NCI-H2029 treated with DMSO at 0.1 percent for 48 hours (cell line): ENCODE measurements at places on chromosomes 7 and 10.

- no peak for DNase-seq
Observed at GRCh38 chr10:58930500-58930899, 245.9 kb upstream of the PHYHIPL start.

DNA sequence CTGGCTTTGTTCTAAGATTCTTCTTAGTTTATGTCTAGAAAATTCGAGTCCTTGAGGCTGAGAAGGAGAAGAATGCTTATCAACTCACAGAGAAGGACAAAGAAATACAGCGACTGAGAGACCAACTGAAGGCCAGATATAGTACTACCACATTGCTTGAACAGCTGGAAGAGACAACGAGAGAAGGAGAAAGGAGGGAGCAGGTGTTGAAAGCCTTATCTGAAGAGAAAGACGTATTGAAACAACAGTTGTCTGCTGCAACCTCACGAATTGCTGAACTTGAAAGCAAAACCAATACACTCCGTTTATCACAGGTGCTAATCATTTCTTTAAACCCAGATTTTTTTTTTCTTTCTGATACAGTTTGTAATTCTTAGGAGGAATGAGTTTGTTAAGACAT lies 6.7 kb downstream of the CEP55 start:
- DNase-seq: no peak

DNA sequence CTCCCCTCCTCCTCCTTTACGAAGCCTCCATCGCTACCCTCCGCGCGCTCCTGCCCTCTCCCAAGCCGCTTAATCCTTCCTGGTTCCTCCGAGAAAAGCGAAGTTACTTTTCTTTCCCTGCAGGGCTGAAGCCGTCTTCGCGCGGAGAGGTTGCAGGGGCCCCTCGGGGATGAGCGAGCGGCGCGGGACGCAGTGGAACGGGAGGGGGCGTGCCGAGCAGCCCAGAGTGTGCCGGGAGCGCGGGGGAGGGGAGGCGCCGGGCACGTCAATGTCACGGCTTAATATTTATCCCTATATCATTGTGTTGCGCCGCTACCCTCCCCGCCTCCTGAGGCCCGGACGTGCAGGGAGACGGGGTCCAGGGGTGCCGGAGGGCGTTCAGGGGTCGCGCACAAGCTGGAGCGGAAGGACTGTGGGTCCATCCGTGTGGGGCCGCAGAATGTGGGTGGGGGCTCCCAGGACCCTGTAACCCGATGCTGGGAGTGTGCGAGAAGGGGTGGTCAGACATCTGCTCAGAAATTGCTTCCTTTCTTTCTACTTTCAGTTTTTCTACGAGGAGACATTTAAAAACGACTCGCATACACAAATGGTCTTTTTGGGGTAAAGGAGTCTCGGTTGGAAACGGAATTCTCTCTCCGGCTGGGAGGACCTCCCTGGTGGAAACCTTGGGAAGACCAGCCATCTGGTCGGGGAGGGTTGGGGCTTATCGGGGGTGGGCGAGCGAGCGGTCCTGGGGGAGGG lies 2.4 kb downstream of the CDK6 start:
- DNase-seq: no peak

DNA sequence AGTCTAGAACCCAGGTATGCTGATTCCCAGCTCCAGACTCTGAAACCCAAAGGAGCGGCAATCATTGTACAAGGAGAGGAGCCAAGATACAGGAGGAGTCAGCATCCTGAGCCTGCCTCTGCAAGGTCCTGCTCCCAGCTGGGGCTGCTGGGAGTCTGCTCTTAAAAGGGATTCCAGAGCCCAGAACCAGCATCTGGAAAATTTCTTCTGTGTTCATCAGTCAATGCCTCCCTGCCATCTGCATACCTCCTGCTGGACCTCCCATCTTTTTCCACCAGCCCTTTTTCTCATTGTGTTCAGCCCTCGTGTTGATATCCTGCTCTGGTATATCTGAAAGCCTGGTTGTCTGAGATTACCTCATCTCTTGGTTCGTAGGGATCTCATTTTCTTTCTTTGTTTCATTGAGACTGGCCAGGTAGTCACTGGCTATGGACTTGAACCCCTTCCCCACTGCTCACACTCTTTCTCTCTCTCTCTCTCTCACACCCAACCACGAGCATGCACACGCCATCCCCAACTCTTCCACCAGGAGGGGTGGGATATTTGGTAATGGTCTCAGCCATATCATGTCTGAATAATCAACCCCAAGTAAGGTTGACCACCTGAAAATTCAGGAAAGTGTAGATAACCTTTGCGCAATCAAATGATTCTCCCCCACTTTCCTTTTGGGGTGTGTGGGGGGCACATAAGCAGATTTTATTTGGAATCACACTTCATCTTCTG lies 608.8 kb downstream of the LRMDA start:
- DNase-seq: no peak

GRCh38 chr10:93818086-93818485 lies 60.4 kb downstream of the LGI1 start:
- DNase-seq: no peak

GRCh38 chr7:29270594-29271318 lies 76.2 kb downstream of the CHN2 start:
- DNase-seq: no peak

- no peak for DNase-seq
Observed at GRCh38 chr7:156305351-156305750, 335.2 kb upstream of the RNF32 start.

DNA sequence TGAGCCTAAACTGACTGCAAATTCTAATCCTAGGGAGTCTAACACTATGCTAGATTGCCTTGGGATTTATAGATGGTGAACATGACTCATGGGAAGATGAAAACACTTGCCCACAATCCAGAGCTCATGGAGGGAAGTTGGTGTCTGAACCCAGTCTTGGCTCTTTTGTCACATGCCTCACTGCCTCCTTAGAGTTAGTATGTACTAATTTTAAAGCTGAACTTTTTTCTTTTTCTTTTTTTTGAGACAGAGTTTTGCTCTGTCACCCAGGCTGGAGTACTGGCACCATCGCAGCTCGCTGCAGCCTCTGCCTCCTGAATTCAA lies 14.4 kb downstream of the MRPL32 start:
- no peak for DNase-seq

GRCh38 chr7:122311734-122312450 lies 7.3 kb upstream of the FEZF1 start:
- no peak for DNase-seq

- DNase-seq: no peak
Observed at GRCh38 chr7:101853684-101854083, 36.3 kb downstream of the CUX1 start.

GRCh38 chr7:11252705-11253272 lies 279.1 kb downstream of the PHF14 start:
- no peak for DNase-seq

DNA sequence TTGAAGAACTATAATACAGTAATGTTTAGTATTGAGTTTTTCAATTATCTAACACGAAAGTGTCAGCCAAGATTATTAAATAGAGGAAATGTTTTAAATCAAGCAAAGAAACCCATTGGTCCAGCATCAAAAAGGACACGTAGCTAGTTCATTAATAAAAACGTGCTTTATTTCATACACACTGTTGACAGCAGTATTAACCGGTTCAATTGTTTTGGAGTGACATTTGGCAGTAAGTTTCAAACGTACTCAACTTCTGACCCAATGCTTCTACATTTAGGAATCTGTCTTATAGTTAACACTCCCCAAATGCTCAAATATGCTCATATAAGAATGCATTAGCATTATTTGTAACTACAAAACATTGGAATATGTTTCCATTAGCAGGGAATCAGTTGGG lies 41.3 kb downstream of the SLC16A12 start:
- DNase-seq: no peak

DNA sequence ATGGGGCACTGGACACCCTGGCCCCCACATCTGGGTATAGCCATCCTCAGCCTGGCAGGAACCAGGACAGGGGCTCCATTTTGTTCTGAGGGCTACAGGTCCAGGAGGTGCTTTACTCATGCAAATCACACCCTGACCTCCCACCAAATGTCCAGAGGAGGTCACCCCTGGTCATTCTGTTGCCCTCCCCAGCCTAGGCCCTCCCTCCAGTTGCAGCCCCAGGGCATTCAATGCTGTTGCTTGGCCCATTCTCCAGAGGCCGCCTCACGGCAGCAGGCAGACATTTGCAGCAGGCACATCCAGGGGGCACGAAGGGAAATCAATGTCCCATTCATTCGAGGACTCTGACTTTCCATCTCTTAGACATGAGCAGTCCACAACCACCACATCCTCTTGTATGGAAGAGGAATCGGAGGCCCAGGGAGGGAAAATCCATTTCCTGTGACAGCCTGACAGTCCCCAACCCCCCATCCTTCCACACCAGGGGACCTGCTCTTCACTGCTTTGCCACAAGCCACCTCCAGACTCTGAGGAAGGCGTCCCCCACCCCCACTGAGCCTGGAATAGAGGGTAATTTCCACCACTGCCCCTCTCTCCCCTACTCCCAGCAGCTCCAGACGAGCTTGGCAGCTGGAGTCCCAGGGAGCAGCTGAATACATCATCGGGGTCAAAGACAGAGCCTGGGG lies 76.2 kb upstream of the UNC5B start:
- no peak for DNase-seq

DNA sequence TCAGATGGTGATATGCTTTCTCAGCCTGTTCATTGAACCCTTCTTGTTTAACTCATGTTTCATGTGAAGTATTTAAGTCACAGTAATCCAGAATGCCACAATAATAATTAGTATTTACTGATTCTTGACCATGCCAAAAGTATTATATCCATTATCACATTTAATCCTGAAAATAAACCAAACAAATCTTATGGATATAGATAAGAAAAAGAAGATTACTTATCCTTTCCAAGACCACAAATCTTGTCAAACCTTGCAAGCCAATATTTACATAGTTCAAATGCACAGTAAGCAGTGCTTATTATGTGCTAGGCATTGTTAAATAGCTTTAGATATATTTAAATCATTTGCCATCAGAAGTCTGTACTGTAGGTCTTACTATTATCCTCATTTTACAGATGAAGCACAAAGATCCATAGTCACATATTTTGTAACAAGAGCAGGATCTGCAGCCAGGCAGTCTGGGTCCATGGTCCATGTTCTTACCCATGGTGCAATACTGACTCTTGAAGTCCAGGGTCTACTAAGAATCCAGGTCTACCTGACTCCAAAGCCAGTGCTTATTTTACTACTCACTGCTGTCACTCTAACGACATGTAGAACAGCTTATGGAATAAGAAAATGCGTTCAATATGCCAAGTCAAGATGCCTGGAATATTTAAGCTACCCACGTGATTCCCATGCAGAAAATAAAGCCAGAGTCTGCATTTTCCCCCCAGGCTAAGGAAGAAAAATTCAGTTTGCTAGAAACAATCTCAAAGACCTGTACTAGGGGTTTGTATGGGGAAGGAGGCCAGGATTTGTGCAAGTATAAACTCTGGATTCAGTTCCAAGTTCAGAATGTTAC lies 984.8 kb upstream of the LRRTM3 start:
- DNase-seq: no peak

DNA sequence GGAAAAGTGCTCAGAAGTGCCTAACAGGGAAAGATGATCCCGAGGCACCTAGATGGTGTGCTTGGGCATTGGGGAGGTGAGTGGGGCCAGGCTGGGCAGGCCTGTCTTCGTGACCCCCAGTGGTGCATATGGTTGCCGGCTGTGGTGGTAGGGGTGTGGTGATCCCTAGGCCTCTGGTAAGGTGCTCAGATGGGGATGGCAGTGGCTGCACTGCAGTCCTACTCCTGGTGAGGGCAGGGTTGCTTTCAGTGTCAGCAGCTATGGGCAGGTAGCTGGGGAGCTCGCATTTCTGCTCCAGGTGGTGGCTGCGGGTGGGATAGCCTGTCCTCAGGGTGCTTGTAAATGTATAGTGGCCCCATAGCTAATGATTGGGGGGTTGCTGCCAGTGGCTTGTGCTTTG lies 154.0 kb downstream of the RAMP3 start:
- no peak for DNase-seq

DNA sequence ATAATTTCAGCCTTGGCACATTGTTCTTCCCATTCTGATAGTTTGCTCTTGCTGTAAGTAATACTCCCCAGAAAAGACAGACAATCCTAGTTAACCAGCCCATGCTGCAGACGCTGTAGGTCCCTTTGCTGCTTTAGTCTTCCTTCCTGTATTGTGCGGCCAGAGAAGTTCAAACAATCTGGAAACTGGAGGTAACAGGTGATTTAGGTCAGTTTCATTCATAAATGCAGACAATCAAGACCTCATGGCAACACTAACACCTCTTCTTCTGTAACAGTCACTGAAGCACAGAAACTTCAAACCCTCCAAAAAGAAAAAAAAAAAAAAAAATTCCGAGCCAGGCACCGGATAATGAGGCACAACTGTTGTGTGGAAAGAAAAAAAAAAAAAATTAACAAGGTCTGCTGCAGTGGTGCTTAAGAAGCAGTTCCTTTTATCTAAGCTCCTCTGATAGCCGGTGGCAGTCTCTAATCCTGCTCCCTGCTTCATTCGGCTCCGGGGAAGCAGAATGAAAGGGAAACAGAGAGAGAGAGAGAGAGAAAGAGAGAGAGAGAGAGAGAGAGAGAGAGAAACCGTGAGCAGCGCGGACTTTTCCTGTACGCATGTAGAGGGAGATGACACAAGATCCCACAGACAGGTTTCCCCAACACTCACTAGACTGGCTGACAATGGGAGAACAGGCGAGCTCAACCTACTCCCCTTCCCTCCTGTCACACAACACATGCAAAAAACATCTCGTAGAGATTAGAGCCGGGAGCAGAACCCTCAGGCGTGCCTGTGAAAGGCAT lies at the start of gene SEMA3A:
TSS of gene SEMA3A (minus strand) at position 306 of the 788 bp plus-strand sequence. CDS start at position 103, 203 bp downstream.
- DNase-seq: no peak

- no peak for DNase-seq
Observed at GRCh38 chr7:154775681-154776080, 227.2 kb downstream of the PAXIP1 start.

DNA sequence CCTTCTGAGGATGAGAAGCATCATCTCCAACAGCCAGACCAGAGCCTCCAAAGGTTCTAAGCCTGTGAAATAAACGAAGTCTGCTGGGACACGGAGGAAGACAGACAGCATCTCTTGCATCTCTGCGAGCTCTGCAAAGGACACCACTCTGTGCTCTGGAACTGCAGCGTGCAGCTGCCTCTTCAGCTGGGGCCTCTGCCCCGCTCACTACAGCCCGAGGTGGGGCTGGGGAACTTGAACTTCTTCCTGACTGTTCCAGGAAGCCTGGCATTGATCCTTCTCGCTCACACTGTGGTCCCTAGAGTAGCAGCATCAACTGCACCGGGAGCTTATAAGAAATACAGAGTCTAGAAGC lies 163.3 kb downstream of the USP6NL start:
- DNase-seq: no peak

DNA sequence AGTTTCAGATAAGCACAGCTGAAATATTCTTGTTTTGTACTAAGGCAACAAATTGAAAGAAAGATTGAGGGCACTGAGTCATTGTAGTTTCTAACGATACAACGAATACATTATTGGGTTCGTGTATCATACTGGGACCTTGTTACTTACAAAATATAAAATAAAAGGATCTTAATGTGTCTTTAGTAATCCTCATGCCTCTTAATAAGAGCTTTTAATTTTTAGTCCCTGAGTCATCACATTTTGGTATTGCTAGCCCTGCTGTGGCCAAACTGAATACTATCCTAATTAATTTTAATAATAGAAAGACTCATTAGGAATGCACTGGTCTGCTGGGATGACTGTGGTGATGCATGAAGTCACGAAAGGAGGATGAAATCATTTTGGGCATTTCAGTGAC lies 309.7 kb downstream of the EXOC4 start:
- no peak for DNase-seq
